ENCODE measurements at places on chromosomes 1 and 21. TPM values are rescaled to one million over a fixed set of nuclear protein-coding genes. Genes with fewer than 3 reads are reported as not detected.

NBPF26 gene
- 16.5 TPM for total RNA-seq

PTPRC gene
- total RNA-seq, result 0.86 TPM

OR6K3 gene
- total RNA-seq, result not detected

PERM1 gene
- not detected for total RNA-seq

OR2L2 gene
- not detected for total RNA-seq

CCDC24 gene
- 4.7 TPM for total RNA-seq

CA6 gene
- not detected for total RNA-seq

RXRG gene
- not detected for total RNA-seq

RCSD1 gene
- total RNA-seq, result not detected

GRCh38 chr21:43304206-43304605, 122.7 kb downstream of the SIK1 start:
- H3K27me3 ChIP-seq, result no peaks in the 10 kb centered on the region
- no peaks in the 10 kb centered on the region for H3K4me1 ChIP-seq
- no peak overlapping the region for H3K27ac ChIP-seq
- DNase-seq, result no peak
- no peaks in the 10 kb centered on the region for H3K36me3 ChIP-seq

DNA sequence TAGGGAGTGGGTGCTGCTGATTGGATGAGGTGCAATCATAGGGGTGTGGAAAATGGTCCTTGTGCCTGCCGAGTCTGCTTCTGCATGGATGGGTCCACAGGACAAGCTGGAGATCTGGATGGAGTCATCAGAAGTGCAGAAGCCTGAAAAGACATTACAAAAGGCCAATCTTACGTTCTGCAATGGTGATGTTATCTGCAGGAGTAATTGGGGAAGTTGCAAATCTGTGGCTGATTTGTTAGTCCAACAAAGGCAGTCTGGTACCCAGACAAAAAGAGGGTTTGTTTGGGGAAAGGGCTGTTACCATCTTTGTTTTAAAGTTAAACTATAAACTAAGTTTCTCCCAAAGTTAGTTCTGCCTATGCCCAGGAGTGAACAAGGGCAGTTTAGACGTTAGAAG, 166.5 kb downstream of the PGBD5 start:
- peaks cover 13% of the 10 kb centered on the region for H3K36me3 ChIP-seq
- no peaks in the 10 kb centered on the region for H3K27me3 ChIP-seq
- no peaks in the 10 kb centered on the region for H3K4me1 ChIP-seq
- no peak overlapping the region for H3K27ac ChIP-seq
- no peak overlapping the region for H3K4me3 ChIP-seq

DNA sequence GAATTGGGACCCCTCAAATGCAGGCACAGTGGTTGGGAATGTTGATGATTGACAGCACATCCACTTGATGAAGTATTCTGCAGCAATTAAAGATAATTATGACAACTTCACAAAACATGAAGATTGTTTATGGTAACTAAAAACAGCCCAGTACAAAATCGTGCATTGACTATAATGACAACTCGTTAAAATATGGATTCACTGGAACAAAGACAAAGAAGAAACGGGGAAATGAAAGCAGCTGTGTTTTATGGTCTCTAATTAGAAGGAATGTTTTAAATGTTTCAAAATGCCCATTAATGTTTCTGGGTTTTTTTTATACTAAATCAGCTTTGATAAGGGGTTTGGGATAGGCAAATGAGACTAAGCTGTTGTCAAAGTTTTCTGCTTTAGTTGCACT, 36.1 kb downstream of the NIPAL3 start:
- peaks cover 9% of the 10 kb centered on the region for H3K4me1 ChIP-seq
- H3K27me3 ChIP-seq, result no peaks in the 10 kb centered on the region
- no peak for DNase-seq
- peaks cover 39% of the 10 kb centered on the region for H3K36me3 ChIP-seq

DNA sequence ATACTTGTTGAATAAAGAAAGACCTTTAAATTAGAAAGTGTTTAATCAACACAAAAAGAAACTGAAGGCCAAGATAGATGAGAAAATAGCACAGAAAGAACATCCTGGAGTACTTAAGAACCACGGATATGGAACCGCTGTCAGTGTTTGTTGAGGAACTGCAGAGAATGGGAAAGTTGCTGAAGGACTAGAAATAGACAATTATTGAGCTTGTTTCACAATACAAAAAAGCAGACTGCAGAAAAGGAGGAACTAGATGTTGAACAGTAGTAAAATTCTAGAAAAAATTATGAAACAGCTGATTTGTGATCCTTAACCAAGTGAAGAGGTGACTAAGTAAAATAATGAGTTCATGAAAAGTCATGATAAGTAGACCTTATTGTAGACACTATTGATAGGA, 29.7 kb downstream of the MYSM1 start:
- no peak for DNase-seq
- H3K4me3 ChIP-seq, result no peak overlapping the region
- H3K4me1 ChIP-seq, result no peaks in the 10 kb centered on the region
- H3K36me3 ChIP-seq, result peaks cover 78% of the 10 kb centered on the region

DNA sequence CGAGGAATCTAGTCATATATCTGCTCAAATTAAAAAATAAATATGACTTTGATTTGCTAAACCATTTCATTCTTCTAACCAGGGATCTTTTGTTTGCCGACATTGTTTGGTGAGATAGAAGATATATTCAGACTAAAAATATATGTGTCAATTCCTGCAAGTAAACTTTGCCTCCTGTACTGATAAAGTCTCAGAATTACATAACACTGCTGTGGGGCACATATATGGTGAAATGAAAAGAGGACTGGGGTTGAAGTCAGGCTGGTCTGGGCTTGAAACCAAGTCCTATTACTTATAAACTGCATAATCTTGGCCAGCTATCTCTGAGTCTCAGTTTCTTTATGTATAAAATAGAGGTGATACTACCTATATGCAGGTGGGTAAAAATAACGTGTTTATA, 9.8 kb downstream of the SCMH1 start:
- H3K4me1 ChIP-seq, result peaks cover 5% of the 10 kb centered on the region
- no peaks in the 10 kb centered on the region for H3K27me3 ChIP-seq
- no peak overlapping the region for H3K4me3 ChIP-seq
- no peak overlapping the region for H3K27ac ChIP-seq

DNA sequence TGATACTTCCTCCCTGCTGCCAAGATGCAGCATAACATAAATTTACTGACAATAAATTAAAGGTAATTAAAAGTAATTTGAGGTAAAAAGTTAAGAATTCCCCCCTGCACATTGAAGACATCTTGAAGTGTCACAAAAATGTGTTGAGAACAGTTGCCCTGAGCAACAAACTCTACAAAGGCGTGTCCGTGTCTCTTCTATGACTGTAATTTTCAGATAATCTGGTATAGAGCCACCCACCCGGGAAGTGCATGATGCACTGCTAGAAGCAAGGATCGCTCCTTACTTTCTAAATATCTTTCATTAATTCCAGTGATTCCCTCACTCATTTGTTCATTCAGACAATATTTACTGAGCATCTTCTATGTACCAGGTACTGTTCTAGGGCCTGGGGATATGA, 11.0 kb upstream of the CASQ1 start:
- peak; percentile 54 for DNase-seq
- 0 out of 2 replicates have a peak, but pooled peaks cover 5% of the 10 kb centered on the region for H3K27me3 ChIP-seq
- no peaks in the 10 kb centered on the region for H3K4me1 ChIP-seq
- no peaks in the 10 kb centered on the region for H3K36me3 ChIP-seq
- H3K4me3 ChIP-seq, result no peak overlapping the region

- H3K4me3 ChIP-seq, result no peak overlapping the region
- H3K27me3 ChIP-seq, result peaks cover 7% of the 10 kb centered on the region
- no peaks in the 10 kb centered on the region for H3K4me1 ChIP-seq
- no peak for DNase-seq
Observed at GRCh38 chr1:229905031-229905545, 161.9 kb upstream of the GALNT2 start.

DNA sequence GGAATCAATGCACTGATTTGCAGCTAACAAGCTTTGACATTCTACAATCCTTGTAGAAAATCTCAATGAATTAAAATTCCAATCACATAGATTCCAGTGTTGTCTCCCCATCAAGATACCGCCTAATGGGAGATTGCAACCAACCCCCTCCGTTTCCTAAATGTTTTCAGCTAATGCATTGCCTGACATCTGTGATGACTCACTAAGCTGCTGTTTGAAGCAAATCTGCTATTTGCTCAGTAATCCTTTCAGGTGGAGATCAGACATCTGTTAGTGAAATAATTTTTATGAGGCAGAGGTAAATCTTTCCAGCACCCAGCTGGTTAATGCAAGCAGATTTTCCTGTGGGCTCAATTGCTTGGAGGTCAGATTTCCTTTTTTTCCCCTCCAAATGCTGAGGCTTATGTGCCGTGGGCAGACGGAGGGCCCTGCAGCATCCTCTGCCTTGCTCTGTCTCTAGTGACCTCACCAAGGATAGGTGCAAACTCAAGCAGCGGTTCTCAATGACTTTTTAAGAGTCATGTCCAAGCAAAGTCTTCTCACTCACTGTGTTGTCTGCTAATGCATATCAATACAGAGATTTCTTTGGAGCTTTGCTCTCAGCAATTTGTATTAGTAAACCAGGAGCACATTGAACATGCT, 91.1 kb upstream of the RAB3GAP2 start:
- no peaks in the 10 kb centered on the region for H3K27me3 ChIP-seq
- H3K4me3 ChIP-seq, result no peak overlapping the region
- peak; percentile 11 for DNase-seq
- no peak overlapping the region for H3K27ac ChIP-seq
- no peaks in the 10 kb centered on the region for H3K4me1 ChIP-seq

DNA sequence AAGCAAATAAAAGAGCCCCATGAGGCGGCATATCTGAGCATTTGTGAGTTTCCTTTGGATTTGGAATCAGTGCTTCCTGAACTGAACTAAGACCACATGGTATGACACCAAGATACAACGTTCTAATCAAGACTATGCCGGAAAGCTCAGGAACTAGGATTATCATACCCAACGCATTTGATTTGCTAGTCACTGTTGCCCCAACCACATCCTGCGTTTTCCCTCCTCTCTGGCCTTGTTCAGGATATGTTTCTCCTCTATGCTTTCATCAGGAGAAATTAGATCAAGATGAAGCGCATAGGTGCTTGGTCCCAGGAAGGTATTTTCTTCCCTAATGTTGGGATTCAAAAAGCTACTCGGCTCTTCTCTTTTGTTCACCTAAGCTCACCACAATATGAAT, 79.3 kb downstream of the SLC35F3 start:
- no peaks in the 10 kb centered on the region for H3K36me3 ChIP-seq
- H3K27ac ChIP-seq, result no peak overlapping the region
- H3K4me1 ChIP-seq, result no peaks in the 10 kb centered on the region

- no peak overlapping the region for H3K27ac ChIP-seq
- no peaks in the 10 kb centered on the region for H3K36me3 ChIP-seq
Observed at GRCh38 chr1:9534953-9535352, 4.3 kb upstream of the SLC25A33 start.

- peaks cover 6% of the 10 kb centered on the region for H3K4me1 ChIP-seq
- H3K27me3 ChIP-seq, result no peaks in the 10 kb centered on the region
- peak overlapping the region; percentile 84 for H3K4me3 ChIP-seq
- peaks cover 6% of the 10 kb centered on the region for H3K36me3 ChIP-seq
Observed at GRCh38 chr1:52365071-52365745, 797 bp downstream of the CC2D1B start.

- H3K27me3 ChIP-seq, result no peaks in the 10 kb centered on the region
- peak; percentile 81 for DNase-seq
- H3K36me3 ChIP-seq, result no peaks in the 10 kb centered on the region
- H3K4me1 ChIP-seq, result peaks cover 10% of the 10 kb centered on the region
- peak overlapping the region; percentile 92 for H3K27ac ChIP-seq
Observed at GRCh38 chr1:35030756-35031446, 844 bp downstream of the ZMYM6 start.

- H3K27me3 ChIP-seq, result no peaks in the 10 kb centered on the region
- no peak overlapping the region for H3K4me3 ChIP-seq
- H3K27ac ChIP-seq, result no peak overlapping the region
- DNase-seq, result no peak
- no peaks in the 10 kb centered on the region for H3K4me1 ChIP-seq
- no peaks in the 10 kb centered on the region for H3K36me3 ChIP-seq
Observed at GRCh38 chr1:201925981-201926645, 20.2 kb downstream of the LMOD1 start.

- DNase-seq, result no peak
- no peaks in the 10 kb centered on the region for H3K4me1 ChIP-seq
- no peak overlapping the region for H3K27ac ChIP-seq
- H3K36me3 ChIP-seq, result no peaks in the 10 kb centered on the region
Observed at GRCh38 chr1:151502859-151503780, 8.1 kb upstream of the CGN start.

DNA sequence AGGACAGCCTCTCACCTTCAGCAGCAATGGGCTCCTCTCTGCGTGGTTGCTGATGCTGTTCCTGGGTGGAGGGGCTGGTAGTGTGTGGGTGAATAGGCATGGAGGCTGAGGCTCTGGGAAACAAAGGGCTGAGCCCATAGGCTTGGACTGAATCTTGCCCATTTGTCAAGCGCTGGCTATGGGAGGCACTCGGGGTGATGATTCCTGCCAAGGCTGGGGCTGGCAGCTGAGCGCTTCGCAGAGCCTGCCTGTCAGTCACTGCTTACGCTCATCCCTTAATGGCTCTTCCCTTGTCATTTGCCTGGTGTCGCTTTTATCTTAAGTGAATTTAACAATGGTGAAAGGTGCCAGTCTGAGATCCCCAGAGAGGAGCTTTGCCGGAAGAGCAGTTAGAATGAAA, 353.3 kb downstream of the PBX1 start:
- no peak for DNase-seq
- no peak overlapping the region for H3K4me3 ChIP-seq
- H3K27ac ChIP-seq, result no peak overlapping the region
- peaks cover 16% of the 10 kb centered on the region for H3K27me3 ChIP-seq
- H3K4me1 ChIP-seq, result no peaks in the 10 kb centered on the region

- H3K27ac ChIP-seq, result no peak overlapping the region
- H3K36me3 ChIP-seq, result no peaks in the 10 kb centered on the region
- no peak overlapping the region for H3K4me3 ChIP-seq
- peaks cover 37% of the 10 kb centered on the region for H3K27me3 ChIP-seq
- H3K4me1 ChIP-seq, result no peaks in the 10 kb centered on the region
Observed at GRCh38 chr1:165129568-165130164, 226.8 kb downstream of the LMX1A start.

- DNase-seq, result no peak
- peaks cover 18% of the 10 kb centered on the region for H3K4me1 ChIP-seq
- no peak overlapping the region for H3K27ac ChIP-seq
- no peaks in the 10 kb centered on the region for H3K27me3 ChIP-seq
- H3K36me3 ChIP-seq, result no peaks in the 10 kb centered on the region
- no peak overlapping the region for H3K4me3 ChIP-seq
Observed at GRCh38 chr1:172679000-172679772, 20.3 kb downstream of the FASLG start.

GRCh38 chr1:37308031-37308960, 166.1 kb upstream of the ZC3H12A start:
- DNase-seq, result no peak
- H3K4me3 ChIP-seq, result no peak overlapping the region
- no peaks in the 10 kb centered on the region for H3K27me3 ChIP-seq
- H3K4me1 ChIP-seq, result no peaks in the 10 kb centered on the region

Measured in GM23248 (cell line).